ENCODE measurements at places on chromosomes 3 and 15. TPM values are rescaled to one million over a fixed set of nuclear protein-coding genes. Genes with fewer than 3 reads are reported as not detected.

- DNase-seq, result peak; percentile 99
Observed at GRCh38 chr3:192901435-192901834, 16.2 kb downstream of the MB21D2 start.

Gene RTP1
- total RNA-seq, result not detected

DNA sequence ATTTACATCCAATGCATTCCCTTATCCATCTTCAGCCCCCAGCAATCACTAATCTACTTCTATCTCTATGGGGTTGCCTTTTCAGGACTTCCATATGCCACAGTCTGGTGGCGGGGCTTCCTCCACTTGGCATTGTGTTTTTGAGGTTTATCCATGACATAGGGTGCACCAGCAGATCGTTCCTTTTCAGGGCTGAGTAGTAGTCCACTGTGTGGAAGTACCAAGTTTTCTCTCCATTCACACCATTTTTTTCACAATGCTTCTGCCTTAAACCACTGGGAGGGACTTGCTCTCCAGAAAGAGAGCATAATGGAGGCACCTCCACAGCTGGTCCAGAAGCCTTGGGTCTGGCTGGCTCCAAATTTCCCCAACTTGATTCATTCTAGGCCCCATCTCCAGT, 144.0 kb upstream of the IQSEC1 start:
- no peak for DNase-seq

DNA sequence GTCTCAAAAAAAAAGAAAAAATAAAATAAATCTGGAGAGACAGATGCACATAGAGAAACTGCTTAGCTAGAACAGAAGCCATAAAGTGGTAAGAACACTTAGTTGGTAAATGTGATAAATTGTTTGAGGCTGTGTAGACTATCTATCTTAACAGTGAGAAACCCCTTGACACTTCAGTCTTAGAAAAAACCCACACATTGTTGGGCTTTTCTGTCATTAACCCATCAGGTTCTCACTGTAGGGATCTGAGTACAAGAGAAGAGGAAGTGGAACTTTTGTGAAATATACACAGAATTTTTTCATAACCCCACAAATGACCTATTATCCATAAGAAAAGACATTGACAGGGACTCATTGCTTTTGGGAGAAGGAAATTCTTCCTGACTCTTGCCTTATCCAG, 24.4 kb downstream of the TP63 start:
- no peak for DNase-seq

- no peak for DNase-seq
Observed at GRCh38 chr3:127678611-127679533, 6.1 kb downstream of the ABTB1 start.

- peak; percentile 73 for DNase-seq
Observed at GRCh38 chr3:107988460-107989175, 102.2 kb downstream of the CD47 start.

GRCh38 chr3:156750191-156750873, 75.8 kb upstream of the LEKR1 start:
- peak; percentile 78 for DNase-seq

DNA sequence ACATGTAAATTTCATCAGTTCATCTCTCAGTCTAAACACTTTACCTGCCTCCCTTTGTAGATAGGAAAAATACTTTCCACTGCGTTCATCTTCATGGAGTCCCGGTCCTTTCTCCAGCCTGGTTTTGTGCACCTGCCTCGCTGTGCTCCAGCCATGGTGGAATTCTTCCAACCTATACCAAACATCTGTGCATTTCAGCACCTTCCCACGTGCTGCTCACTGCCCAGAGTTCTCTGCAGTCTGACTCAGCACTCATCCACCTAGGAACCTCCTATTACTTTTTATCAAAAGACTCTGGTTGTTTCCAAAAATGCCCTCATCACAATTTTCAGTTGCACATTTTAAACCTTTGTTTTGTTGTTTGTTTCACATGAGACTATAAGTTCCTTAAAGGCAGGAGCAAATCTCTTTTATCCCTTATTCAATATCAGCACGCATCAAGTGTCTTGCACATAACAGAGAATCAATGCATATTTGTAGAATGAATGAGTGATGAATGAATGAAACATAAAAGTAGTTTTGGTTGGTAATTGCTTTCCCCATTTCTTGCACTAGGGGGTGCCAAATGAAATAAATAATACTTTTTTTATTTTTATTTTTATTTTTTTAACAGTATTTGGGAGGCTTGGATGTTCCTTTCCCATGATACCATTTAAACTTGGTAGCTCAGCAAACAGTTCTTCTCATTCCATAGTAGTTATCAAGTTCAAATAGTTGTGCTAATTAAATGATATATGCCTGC, 30.2 kb upstream of the ADAMTS9 start:
- peak; percentile 13 for DNase-seq

DNA sequence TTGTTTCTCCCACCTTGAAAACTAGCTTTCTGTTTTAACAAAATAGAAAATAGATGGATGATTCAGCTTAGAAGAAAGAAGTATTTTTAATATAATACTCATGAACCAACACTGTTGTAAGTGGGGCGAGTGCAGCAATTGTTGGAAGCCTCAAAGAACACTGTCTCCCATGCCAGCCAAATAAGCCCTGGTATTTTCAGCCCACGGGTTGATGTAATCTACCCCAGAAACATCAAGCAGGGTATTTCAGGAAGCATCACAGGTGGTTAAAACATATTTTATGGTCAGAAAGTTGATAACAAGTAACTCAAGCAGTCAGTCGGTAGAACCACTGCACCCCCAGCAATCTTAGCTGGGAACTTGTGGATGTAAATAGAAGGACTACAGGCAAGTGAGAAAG, 115.9 kb downstream of the SV2B start:
- no peak for DNase-seq

DNA sequence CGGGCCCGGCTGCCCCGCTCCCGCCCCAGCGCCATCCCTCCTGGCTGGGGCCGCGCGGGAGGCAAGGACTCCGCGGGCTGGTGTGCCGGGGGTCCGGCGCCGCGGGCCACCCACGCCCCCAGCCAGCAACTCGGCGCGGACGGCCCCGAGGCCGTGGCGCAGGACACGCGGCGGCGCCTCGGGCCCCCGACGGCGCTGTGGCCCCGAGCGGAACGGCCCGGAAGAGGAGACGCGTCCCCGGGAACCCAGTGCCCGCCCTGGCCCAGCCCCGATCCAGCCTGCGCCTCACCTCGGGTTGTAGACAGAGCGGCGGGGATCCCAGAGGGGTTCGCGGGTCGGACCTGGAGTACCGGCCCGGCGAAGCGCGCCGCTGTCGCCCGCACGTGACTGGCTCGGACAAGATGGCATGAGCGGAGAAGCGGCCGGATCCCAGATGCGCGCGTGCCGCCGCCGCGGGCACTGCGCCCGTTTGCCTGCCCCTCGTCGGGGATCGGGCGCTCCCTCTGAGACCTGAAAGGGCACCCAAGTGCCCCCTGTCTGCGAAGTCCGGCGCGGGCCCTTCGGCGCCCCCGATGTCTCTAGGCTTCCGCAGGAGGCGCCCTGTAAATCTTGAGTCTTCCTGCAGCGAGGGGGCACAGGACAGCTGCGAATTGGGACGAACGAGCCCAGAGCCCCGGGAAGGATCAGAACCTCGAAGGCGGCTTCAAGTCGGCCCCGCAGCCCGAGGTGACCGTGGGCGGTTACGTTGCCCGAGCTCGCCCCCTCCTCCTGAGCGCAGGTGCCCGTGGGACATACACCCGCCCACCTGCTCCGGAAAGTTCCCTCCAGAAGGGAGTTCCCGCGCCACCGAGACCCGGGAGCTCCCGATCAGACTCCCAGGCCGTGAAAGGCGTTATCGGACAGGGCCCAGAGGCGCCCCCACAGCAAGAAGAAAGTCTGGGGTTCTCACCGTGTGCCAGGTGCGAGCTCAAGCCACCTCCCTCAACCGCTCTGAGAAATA, 598 bp upstream of the SFMBT1 start:
- peak; percentile 27 for DNase-seq

Gene SV2B
- total RNA-seq, result under 0.01 TPM

Gene CGNL1
- total RNA-seq, result 6.1 TPM

- no peak for DNase-seq
Observed at GRCh38 chr15:31740203-31740602, 290.1 kb upstream of the CHRNA7 start.

Gene POLQ
- 4.1 TPM for total RNA-seq

DNA sequence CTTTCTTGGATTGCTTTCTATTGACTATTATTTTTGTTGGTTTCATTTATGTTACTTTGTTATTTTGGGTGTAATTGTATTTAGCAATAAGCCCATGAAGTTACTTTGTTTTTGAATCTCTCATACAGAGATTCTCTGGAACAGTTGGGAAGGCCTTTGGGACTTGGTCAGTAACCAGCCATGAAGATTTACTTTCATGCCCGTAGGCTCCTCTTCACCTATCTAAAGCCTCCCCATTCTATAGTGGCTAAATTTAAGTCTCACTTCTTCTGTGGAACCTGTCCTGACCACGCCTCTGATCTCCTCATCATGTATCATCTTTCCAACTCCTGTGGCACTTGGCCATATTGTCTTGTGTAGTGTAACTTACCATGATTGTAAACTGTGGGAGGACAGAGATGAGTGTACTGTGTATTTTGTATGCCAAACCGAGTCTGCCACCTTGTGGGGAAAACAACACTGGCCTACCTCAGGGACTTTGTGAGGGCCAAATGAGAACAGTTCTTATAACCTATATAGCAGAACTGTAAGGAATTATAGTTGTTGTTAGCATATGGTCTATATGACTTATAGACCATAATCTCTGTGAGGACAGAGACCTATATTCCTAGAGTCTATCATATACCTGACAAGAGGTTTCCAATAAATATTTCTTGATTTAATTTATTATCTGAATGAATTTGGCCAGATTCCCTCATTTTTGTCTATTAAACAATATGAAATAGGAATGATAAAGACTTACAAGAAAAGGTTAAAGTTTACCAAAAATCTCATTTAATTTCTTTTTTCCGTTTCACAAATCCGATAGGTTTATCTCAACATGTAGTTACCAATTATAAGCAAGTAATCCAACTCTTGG, 75.0 kb downstream of the STARD9 start:
- peak; percentile 85 for DNase-seq

Gene RASGRF1
- not detected for total RNA-seq

- DNase-seq, result no peak
Observed at GRCh38 chr15:101161656-101162055, 90.2 kb downstream of the CHSY1 start.

Gene SCG5
- 46.2 TPM for total RNA-seq

Gene FRMD5
- total RNA-seq, result 4.3 TPM

Gene ISLR
- total RNA-seq, result 14.0 TPM

Gene CADM2
- total RNA-seq, result under 0.01 TPM

Gene USP19
- total RNA-seq, result 49.1 TPM

GRCh38 chr3:33883538-33883950, 85.1 kb downstream of the PDCD6IP start:
- peak; percentile 15 for DNase-seq

GRCh38 chr3:168581771-168582225, 486.1 kb upstream of the GOLIM4 start:
- DNase-seq, result no peak
